ENCODE measurements at places on chromosomes 5 and 9.

- DNase-seq: no peak
These were observed 201.9 kb downstream of the NR3C1 start for GRCh38 chr5:143201589-143201988.

DNA sequence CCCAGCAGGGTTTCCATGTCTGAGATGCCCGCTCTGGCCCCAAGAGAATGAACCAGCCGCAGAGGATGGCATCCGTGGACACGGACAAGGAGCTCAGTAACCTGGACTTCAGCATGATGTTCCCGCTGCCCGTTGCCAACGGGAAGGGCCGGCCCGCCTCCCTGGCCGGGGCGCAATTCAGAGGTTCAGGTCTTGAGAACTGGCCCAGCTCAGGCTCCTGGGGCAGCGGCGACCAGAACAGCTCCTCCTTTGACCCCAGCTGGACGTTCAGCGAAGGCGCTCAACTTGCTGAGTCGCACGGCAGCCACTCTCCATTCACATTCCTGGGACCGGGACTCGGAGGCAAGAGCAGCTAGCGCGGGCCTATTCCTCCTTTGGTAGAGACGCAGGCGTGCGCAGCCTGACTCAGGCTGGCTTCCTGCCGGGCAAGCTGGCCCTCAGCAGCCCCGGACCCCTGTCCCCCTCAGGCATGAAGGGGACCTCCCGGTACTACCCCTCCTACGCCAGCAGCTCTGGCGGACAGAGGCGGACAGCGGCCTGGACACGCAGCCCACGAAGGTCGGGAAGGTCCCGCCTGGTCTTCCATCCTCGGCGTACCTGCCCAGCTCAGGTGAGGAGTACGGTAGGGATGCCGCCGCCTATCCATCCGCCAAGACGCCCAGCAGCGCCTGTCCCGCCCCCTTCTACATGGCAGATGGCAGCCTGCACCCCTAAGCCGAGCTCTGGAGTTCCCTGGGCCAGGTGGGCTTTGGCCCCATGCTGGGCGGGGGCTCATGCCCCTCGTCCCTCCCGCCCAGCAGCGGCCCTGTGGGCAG, 74.4 kb downstream of the INSL6 start:
- DNase-seq: no peak

DNA sequence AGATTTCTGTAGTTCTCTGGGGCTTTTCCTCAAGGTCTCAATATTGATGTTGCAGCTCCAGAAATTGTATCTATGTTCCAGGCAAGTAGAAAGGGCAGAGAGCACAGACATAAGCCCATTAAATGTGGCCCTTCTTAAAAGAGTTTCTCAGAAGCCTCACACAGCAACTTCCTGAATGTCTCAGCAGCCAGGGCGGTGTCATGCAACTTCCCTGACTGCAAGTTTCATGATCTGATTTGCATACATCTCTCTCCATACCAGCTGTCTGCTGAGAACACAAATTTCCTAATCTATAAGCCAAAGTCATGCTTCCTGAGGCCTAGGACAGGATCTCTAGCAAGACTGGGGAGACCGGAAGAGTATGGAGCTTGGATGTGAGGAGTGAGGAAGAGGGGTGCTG, 13.0 kb downstream of the RGS7BP start:
- no peak for DNase-seq

DNA sequence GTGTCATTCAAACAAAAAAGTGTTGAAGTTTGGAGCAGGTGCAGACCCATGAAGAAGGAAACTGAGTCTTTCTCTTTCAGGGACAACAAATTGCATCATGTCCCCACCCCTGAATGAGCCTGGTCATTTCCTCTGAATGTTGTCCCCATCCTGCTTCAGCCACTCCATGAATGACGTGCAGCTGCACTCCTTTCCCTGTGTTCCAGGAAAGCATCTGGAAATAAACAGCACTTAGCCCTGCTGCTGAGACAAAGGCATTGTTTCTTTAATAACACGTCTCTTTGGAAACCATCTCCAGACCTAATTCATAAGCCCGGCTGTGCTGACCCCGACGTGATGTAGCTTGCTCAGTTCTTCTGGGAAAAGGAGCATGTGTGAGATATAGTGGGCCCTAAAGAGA, 682.3 kb downstream of the BRINP1 start:
- DNase-seq: no peak

DNA sequence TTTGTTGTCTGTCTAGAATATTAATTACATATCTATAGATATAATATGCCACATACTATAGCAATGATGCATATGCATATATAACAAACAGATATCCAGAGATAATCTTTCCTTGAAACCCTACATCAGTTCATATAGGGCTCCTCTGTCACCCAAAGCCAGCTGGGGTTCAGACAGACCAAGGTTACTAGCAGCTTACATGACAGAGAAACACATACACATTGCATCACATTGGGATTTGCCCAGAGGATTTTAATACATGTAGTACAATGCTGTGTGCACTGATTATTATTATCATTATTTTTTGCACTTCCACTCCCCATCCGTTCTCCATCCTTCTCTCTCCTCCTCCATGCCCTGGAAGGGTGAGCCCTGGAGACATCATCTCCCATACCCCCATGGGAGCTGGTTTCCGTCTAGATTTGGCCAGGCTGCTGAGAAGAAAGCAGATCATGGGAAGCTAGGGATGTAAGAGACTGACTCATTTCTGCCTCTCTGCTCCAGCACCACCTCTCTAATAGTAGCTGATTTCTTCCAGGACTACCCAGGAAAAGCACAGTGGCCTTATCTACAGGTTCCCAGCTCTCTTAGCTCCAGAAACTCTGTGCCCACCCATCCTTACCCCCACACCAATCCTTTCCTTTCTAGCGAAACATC, 23.3 kb downstream of the FST start:
- no peak for DNase-seq

DNA sequence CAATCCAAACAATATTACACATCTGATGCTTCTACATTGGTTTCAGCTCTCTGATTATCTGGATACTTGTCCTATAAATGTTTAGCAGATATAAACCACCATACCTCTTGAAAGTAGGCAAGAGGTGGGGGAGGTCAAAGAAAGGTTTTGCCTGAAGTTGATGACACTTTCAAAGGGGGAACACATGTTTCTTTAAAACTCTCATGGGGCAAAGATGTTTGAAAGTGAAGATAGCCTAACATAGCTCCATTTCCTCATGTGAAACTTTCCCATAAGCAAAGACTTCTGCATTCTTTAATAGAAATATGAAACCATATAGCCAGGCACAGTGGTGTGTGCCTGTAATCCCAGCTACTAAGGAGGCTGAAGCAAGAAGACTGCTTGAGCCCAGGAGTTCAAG, 62.1 kb downstream of the CETN3 start:
- no peak for DNase-seq

GRCh38 chr9:37801287-37801850, 772 bp downstream of the DCAF10 start:
- DNase-seq: no peak

- DNase-seq: no peak
These were observed 81.4 kb downstream of the C9orf152 start for GRCh38 chr9:110126499-110126941.

- DNase-seq: no peak
These were observed 96.2 kb downstream of the KCNT1 start for GRCh38 chr9:135798263-135798585.

DNA sequence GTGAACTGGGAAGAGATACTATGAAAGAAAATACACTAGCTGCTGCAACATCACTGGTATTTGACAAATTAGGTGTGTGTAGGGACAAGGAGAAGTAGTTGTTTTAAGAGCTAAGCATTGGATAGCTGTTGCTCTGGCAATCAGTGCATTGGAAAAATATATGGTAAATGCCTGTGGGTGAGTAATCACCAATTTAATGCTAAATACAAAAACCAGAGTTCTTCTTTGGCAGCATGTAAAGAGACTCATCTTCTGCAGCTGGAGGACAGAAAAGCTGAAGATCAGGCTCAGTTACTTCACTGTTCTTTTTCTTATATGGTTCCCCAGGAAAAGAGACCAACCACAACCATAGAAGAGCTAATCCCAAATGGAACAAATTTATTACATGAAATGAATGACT, 201.8 kb upstream of the MPDZ start:
- no peak for DNase-seq

DNA sequence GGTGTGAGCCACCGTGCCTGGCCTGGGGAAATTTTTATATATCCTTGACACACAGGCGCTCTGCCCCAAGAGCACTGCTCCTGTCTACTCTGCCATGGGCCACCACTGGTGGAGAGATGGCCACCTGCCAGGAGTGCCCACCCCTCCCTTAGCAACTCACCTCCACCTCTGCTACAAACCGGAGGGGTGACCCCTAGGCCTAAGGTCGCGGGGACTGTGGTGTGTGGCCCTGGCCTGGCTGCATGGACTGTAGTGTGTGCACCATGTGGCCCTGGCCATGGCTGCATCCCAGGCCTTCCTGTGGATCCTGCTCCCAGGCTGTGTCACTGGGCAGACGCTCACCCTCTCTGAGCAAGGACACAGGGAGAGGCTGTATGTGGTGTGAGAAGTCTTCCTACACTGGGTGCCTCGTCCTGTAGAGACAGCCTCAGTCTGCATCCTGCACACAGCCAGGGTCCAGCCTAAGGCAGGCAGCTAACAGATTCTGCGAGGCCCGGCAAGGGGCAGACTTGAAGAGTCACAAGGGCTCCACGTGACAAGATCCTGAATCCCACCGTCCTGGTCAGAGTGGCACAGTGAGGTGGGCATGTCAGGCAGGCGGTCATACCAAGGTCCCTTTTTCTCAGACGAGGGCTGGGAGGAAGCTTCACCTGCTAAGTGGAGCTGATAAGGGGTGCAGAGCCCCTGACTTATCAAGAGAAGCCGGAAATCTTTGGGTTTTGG, 10.3 kb downstream of the NINJ1 start:
- DNase-seq: no peak

- DNase-seq: no peak
These were observed 67.4 kb downstream of the KLF9 start for GRCh38 chr9:70347046-70347445.

DNA sequence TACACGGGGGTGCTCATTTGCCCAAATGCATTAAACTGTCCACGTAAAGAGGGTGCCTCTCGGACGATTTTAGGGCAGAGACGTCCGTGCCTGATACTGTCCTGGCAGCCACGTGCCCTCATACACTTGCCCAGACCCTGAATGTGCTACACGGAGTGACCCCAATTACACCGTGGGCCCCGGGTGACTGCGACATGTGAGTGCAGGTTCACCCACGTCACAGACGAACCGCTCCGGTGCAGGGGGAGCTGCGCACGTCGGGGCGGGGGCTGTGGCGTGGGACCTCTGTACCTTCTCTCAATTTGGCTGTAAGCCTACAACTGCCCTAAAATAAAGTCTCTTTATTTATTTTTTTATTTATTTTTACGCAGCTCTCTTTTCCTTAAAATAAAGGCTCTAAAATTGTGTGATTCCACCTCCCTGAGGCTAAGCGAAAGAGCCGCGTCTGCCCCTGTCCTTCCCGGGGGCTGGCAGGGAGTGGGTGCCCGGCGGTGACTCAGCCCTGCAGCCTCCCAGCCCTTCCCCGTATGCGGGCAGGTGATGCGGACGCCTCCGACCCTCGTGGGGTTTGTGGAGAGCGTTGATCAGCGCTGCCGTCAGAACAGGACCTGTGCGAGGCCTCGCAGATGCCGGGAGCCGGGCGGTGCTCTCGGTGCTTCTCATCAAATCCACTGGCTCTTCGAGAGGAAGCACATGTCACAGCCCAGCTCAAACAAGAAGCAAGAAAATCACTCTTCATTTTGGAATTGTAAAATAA, 9.2 kb upstream of the EGFL7 start:
- DNase-seq: no peak

DNA sequence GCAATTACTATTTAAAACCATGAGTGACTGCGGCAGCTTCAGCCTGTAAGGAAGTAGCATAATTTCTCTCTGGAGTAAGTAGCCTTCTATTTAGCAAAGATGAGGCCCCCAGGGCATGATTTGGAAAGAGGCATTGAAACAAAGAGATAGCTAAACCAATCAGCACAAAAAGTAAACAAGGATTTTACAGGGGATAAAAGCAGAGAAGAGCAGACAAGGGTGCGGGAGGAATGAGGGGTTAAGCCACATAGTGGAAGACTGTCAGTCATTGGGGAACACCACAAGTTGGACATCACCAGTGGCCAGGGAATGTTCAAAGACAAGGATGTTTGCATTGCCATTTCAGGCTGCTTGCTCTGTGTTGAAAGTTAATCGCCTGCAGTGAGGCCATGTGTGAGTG, 24.0 kb upstream of the C5orf63 start:
- no peak for DNase-seq

- no peak for DNase-seq
These were observed 54.0 kb downstream of the FEM1C start for GRCh38 chr5:115490596-115490995.

DNA sequence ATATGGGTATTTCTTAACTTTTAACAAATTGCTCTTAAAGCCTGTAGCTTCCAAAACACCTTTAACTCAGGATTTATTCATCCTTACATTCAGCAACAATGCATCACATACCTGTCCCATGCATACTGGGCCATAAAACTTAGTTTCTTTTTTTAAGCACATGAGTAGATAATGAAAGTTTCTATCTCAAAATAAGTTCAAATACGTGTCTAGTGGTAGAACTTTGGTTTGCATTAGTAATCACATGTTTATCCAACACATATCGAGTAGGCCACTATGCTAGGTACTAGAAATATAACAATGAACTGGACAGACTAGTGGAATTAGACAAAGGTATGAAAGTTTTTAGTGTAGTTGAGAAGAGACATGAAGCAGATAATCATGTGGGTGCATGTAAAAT, 99.6 kb downstream of the DOCK2 start:
- DNase-seq: no peak

- no peak for DNase-seq
These were observed 28.3 kb upstream of the RAI14 start for GRCh38 chr5:34627794-34628193.

DNA sequence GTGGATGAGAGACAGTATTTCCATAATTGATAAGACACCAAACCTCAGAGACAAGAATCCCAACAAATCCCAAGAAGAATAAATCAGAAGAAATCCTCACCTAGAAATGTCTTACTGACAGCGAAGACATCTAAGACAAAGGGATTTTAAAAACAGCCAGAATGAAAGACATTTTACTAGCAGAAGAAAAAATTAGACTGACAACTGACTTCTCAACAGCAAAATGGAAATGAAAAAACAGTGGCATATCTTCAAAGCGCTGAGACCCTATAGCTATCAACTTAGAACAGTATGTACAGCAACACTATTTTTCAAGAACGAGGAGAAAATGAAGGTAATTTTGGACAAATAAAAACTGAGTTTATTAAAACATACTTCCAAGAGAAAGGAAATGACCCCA, 16.3 kb downstream of the TTLL11 start:
- no peak for DNase-seq

DNA sequence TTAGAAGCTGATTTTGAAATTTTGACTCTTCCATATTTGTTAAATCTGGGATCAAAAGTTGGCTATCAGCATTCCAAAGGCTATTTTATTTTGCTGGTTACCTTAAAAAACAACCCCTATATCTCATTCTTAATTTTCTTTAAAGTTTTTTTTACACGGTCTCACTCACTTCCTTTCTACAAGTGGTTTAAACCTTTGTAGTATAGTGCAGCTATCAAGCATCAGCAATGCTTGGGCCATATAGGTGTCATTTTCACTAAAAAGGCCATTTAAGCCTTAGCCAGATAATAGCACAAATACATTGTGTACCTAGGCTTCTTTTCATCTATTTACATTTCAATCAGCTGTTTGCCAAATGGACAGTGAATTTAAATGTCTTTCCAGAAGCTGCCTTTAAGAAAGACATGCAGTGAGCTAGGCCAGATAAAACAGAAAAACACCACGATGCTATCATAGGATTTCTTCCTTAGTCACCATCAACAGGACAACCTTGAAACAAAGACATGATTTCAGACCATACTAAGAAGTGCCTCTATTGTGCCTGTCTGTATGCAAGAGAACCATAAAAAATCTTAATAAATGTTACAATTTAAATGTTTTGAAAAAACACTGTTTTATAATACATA, 104.2 kb downstream of the RAPGEF6 start:
- DNase-seq: no peak

- DNase-seq: no peak
These were observed 125.4 kb downstream of the PTTG1 start for GRCh38 chr5:160547061-160547460.

Measured in activated CD8-positive, alpha-beta memory T cell treated with anti-CD3 and anti-CD28 coated beads for 48 hours (primary cell).